ENCODE measurements at places on chromosomes 3 and 15.
A peak's percentile ranks its signal among the peaks of the same experiment; 100 is the strongest.

GRCh38 chr15:52652984-52653383, 26.2 kb downstream of the ATOSA start:
- DNase-seq: peak; percentile 79

DNA sequence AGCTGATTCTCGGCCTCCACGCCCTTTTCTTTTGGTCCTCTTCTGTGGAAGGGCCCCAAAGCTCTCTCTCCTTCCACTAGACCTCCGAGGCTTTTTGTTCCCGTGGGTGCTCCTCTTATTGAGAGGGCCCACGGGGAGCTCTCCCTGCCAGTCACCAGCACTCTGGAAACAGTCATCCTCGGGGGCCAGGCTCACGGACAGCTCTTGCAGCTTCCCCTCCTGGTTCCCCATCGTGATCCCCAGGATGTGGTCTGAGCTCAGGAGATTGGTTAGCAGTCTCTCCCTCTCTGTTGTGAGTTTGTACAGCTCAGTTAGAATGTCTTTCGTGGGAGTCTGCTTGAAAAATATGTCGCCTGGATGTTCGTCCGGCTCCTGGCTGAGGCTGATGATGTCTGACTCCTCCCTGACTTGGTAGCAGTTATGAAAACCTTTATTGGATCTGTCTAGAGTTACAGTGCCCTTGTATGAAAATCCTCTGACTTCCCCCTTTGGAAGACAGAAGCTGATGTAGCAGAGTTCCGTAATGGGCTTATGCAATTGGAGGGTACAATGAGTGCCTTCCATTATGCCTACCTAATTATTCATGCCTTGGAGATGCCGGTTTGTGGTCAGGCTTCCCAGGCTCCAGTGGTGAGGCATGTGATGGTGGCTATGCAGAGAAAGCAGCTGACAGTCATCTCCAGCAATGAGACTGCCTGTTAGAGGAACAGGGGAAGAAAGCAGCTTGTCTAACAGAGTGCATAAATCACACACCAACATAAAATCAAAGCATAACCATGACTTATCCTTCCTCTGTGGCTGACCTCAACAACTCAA, 40.0 kb downstream of the FMN1 start:
- peak; percentile 97 for DNase-seq

DNA sequence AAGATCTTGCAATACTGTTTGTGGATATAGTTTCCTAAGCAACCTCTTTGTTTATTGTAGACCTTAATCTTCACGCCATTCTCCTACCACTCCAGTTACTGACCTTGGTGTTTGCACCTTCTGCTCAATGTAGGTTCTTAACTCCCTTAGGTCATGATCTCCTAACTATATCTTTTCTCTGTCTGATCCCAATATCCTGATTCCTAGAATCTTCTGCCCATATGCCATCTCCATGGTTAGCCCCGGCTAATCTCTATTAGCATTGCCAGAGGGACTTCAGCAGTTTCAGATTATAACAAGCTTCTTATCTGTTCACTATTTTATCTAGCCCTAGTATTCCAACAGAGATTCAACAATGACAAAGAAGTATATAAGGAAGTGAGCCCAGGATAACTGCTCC, 64.9 kb downstream of the IMPG2 start:
- no peak for DNase-seq

- peak; percentile 89 for DNase-seq
Observed at GRCh38 chr3:171801738-171802589, 8.3 kb downstream of the PLD1 start.

- peak; percentile 84 for DNase-seq
Observed at GRCh38 chr15:45157974-45158373, 28.2 kb downstream of the DUOX1 start.

DNA sequence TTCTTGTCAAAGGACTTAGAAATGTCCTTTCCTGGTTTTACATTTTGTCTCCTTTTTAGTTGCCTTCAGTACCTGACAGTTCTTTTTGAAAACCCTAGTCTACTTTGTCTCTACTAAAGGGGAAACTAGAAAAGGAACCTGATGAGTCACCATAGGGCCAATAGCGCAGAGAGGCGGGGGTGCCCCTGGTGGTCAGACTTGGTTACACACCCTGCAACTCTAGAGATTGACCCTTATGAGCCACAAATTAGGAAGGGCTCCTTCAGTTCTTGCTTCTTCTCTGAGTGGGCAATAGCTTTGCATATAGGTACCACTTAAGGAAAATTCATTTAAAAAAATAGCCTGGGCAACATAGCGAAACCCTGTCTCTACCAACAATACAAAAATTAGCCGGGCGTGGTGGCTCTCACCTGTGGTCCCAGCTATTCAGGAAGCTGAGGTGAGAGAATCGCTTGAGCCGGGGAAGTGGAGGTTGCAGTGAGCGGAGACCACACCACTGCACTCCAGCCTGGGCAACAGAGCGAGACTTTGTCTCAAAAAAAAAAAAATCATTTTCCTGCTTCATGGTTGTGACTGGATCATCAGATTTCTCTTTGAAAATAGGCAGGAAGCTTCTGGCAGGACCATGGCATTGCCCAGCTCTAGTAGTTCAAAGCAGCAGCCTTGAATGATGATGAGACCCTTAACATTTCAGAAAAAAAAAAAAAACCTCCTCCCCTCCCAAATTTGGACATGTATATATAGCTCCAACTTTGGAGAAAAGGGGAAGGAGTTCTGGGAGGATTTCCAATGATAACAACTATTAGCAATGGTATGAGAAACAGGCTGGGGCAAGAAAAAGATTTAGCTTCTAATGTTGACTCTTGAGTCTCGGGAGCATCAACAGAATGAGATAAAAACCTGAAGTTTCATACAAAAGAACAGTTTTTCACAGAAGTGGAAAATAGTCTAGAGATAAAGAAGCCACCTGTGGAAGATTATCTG, 45.2 kb upstream of the RASA2 start:
- DNase-seq: peak; percentile 80

DNA sequence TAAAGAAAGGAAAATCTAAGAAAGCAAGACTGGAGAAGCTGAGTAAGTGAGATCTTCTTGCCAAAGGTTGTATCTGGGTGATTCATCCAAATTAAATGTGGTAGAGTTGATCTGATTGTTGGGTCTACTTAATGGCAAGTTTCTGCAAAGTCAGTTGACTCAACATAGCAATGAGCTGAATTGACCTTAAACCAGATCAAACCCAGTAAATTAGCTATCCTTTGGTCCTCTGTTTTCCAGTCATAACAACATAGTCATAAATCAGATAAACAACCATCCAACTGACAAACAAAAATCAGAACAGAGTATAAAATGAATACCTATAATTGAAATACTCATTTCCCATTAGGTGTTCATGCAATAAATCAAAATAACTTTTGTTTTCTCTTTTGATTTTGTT, 142.6 kb upstream of the CFAP20DC start:
- DNase-seq: peak; percentile 67

DNA sequence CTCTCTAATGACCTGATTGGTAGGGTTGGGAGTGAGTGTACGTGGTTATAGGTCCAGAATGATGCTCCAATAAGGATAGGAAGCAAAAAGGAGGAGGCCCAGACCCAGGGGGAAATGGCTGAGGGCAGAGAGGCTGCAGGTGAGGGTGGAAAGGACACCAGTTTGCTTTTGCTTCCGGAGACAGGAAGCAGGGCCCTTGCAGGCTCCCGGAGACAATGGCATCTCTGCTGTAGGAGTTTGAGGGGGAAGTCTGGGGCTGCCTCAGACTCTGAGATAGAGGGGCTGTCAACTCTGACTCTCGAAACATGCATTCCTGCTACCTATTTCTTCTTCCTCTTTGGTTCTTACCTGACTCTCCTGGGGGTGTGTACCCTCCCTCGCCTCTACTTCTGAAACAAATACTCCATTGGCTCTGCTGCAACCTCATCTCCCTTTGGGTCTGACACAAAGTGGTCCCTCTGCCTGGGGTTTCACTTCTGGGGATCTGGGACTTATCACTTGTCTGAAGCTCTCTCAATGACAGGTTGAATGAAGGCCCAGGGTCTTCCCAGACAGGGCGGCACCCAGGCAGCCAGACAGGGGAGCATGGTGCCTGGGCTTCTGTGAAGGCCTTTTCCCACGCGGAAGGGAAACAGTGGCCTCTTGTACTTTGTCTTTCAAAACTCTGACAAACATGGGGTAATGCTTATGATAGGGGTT, 61.5 kb downstream of the CHRD start:
- no peak for DNase-seq

DNA sequence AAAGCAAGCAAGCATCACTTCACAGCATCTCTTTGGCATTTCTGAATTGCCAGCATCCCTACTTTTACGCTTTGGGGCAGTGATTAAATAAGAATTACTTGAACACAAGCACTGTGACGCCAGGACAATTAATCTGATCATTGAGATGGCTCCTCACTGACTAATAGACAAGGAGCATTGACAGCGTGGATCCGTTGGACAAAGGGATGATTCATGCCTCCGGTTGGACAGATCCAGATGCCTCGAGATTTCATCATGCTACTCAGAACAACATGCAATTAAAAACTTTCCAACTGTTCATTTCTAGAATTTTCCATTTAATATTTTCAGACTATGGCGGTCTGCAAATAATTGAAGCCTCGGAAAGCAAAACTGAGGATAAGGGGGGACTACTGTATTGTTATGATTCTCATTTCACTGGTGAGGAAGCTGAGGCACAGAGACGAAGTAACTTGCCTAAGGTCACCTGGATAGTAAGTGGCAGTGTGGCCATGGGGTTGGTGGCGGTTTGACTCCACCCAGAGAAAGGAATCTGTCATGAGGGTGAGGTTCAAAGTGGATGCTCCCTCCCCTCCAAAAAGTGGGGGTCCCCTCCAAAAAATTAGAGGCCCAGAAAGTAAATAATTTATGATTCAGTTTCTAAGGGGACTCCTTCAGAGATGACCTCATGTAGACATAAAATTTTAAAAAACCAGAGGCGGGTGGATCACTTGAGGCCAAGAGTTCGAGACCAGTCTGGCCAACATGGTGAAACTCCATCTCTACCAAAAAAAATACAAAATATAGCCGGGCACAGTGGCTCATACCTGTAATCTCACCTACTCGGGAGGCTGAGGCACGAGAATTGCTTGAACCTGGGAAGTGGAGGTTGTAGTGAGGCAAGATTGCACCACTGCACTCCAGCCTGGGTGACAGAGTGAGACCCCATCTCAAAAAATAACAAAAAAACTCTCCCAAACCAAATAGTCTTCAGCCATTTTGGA, 12.3 kb upstream of the PGPEP1L start:
- peak; percentile 42 for DNase-seq

DNA sequence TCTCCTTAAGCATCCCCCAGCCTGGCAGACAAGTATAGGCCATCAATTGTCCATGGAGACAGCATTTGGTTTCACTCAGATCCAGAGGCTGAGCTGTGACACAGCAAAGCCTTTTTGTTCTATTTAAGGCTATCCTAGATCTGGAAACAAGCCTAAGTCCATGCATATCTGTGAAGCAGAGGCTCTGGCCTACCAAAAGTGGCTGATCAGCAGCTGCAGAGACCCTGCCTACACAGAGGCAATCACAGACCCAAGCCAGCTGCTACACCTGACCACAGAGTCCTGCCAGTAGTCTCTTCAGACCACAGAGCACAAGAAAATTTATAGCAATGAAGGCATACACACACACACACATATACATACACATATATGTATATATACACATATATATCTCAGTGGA, 501.7 kb upstream of the ARPP21 start:
- DNase-seq: no peak

- DNase-seq: no peak
Observed at GRCh38 chr3:9110802-9111201, 138.6 kb downstream of the SRGAP3 start.

GRCh38 chr15:80630981-80631380, 64.1 kb upstream of the ABHD17C start:
- no peak for DNase-seq

DNA sequence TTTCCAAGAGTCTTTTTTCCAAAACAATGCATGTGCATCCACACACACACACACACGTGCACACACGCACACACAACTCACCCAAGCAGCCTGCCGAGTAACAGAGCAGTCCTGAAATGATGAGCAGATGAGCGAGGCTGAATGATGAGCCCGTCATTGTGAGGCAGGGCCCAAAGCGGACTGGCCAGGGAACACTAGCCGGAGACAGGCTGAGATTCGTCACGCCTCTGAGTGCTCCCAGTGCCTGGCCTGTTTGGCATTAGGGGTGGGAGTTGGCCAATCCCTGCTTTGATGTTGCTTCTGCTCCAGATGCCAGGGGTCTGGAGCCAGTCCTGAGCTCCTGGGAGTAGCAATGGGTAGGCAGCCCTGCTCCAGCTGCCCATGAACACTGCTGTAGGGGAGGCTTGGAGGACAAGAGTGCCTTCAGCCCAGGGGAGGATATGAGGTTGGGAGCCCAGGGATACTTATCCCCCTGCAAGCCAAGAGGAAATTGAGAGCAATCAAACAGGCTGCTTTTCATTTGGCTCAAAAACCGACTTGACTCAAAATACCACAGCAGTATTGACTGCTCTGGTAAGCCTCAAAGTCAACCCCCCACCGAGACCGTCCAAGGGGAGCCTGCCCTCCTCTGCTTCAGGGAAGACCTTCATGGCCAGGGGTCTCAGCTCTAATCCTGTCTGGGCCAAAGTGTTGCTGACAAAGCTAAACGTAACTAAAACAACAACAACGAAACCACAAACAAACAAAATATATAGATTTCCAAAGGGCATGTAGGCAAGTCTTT, 22.9 kb downstream of the COLQ start:
- no peak for DNase-seq

DNA sequence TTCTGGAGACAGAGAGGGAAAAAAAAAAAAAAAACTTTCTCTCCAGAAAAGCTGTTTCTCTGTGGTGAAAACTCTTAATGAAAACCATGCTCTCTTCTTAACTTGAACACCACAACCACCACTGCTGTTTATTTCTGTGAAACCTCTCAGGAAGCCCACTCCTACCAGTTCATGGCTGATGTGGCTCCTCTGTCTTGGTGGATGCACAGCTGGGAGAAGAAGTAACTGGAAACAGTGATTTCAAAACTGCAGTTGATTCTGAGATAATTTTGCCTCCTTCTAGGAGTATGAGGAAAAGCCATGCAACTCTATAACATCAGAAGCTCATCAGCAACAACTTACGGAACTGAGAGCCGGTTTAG, 40.2 kb upstream of the PYGO1 start:
- no peak for DNase-seq

DNA sequence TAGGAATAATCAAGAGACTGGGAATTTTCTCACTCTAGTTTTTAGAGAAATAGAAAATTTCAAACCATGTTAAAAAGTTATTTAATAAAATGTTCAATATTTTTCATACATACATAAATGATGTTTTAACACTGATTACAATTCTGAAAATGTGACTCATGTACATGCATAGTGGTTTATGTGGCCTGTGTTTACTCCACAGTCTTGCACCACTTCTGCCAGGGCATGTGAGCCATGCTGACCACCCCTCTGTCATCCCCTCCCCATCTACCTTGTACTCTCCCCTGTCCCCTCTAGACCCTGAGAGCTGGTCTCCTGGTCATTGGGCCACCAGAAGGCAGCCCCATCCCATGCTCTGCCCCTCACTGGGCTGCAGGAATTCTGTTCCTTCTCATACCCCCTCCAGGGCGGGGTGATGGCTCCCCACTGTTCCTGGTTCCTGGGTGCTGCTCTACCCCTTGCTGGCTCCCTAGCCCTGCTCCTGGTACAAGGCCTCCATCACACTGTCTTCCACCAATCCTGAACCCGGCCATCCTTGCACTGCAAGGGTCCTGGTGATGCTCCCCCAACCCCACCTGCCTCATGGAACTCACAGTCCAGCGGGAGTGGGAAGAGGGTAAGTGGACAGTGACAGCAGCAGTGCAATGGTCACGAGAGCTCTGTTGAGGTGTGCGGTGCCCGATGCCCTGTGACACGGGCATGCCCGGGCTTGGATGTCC, 24.2 kb upstream of the SLC41A3 start:
- no peak for DNase-seq

Measured in HT1080 (cell line).